ENCODE measurements at places on chromosomes 13 and 19. TPM values are rescaled to one million over a fixed set of nuclear protein-coding genes. Genes with fewer than 3 reads are reported as not detected.

DNA sequence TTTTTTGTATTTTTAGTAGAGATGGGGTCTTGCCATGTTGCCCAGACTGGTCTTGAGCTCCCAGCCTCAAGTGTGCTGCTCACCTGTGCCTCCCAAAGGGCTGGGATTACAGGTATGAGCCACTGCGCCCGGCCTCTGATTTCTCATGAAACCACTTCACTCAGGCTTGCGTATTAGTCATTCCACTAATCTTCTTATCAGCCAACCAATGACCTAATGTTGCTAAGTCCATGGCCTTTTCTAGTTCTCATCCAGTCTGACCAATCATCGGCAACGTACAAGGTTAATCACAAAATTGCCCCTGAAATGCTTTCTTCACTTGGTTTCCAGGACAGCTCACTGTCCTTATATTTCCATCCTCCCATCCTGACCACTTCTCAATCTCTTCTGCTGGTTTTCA, 605.3 kb upstream of the SLC10A2 start:
- DNase-seq: no peak

Gene STK11
- total RNA-seq: 98.9 TPM

Gene ZNF497
- 2.4 TPM for total RNA-seq

Gene IGSF23
- total RNA-seq: not detected

DNA sequence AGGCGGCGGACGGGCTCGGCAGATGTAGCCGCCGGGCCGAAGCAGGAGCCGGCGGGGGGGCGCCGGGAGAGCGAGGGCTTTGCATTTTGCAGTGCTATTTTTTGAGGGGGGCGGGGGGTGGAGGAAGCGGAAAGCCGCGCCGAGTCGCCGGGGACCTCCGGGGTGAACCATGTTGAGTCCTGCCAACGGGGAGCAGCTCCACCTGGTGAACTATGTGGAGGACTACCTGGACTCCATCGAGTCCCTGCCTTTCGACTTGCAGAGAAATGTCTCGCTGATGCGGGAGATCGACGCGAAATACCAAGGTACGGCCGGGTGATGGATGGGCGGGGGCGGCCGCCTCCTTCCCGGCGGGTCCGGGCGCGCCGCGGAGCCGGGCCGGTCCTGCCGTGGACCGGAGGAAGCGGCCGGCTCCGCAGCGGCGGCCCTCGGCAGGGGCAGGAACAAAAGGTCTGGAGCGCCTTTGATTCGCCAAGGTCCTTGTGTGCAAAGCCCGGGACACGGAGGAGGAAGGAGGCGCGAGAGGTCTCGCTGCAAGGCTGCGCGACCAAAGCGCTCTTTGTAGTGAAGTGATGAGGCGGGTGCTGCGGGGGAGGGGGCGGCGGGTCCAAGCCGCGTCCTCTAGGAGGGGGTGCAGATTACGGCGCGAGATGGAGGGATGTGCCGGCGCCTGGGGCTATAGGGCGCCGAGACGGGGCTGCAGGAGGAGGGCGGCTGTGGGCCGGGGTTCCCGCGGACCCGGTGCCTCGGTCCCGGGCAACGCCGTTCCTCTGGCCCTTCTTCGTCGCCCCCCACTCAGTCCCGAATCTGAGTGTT, 689 bp downstream of the ING1 start:
- DNase-seq: peak; percentile 28

Gene CYP2F1
- total RNA-seq: not detected

Gene OR7D2
- total RNA-seq: not detected

DNA sequence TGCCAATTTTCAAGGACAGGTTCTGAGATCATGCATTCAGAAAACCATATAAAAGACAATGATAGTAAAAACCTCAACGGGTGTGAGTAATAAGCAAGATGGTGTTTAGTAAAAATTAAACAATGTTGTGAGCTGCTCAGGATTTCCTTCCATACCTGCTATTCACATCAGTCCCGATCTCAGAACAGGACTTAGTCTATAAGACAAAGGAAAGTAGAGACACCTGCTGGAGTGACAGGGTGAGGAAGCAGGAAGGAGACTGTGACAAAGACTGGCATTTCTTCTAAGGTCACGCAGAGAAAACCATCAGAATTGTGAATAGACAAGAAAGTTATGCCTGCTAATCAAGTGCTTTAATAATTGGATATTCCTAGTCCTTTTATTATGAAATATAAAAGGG, 648.0 kb downstream of the DACH1 start:
- DNase-seq: no peak

Gene ELSPBP1
- not detected for total RNA-seq

DNA sequence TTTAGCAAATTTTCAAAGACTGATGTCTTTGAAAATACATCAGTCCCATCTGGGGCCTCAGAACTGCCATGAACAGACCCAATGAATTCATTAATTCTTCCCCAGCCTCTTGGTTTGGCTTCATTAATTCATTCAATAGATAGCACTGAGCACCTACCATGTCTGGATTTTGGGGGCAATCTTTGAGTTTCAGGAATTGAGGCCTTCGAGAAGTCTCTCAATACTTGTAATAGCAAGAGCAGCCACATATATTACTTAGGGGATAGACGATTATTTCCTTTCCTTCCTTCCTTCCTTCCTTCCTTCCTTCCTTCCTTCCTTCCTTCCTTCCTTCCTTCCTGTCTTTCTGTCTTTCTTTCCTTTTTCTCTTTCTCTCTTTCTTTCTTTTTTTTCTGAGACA, 64.8 kb downstream of the ALOX5AP start:
- DNase-seq: no peak

GRCh38 chr19:50708179-50708879, 11.3 kb downstream of the SHANK1 start:
- no peak for DNase-seq

Gene ZNF793
- 0.41 TPM for total RNA-seq

Gene MATK
- 0.78 TPM for total RNA-seq

DNA sequence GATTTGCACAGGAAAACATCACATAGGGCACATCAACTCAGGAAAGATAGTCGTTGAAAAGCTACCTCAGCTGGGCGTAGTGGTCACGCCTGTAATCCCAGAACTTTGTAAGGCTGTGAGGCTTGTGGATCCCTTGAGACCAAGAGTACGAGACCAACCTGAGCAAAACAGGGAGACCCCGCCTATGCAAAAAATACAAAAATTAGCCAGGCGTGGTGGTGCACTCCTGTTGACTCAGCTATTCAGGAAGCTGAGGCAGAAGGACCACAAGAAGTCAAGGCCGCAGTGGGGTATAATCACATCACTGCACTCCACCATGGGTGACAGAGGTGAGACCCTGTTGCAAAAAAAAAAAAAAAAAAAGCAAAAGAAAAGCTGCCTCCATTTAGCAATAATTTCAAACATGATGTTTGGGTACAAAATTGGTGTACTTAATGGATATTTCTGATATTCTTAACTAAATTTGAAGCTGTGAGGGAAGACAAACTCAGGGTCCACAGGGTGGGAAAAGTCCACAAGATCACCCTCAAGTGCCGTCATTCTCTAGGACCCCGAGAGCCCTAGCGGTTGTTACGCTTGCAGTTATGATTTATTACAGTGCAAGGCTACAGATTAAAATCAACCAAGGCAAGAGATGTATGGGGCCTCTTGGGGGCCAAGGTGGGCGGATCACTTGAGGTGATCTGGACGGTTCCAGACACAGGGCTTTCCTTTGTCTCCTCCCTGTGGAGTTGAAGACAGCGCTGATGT, 42.5 kb upstream of the LDLR start:
- DNase-seq: no peak

GRCh38 chr13:65679240-65679639, 1550.9 kb downstream of the PCDH9 start:
- DNase-seq: no peak

DNA sequence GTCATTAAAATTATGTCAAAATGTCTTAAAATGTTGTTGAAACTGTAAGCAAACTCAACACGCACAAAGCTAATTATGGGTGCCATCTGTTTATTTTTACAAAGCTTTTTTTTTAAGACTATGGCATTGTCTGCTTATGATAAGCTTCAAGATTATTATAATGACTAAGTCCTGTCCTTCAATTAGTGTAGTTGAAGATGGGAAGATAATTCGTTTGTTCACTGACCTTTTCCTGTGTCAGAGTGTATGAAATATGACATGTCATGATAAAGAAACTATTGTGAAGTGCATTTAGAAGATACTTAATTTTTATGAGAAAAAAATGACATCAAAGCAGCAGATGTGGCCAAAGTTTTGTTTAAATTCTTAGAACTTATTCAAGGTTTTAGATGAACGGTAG, 211.3 kb downstream of the PCCA start:
- DNase-seq: no peak

DNA sequence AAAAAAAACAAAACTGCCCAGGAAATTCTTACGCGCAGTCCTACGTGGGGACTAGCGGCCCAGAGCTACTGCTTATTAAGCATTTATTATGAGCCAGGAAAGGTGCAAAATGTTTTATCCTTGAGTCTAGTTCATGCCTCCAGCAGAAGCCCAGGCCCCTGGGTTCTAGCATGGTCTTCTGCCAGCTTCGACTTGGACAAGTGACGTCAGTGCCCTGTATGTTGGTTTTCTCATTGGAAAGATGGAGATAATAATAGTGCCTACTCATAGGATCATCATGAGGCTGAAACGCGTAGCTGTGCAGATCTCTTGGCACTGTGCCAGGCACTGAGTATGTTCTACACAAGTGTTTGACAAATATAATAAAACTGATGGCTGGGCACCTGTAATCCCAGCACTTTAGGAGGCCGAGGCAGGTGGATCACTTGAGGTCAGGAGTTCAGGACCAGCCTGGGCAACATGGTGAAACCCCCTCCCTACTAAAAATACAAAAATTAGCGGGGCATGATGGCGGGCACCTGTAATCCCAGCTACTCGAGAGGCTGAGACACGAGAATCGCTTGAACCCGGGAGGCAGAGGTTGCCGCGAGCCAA, 12.4 kb upstream of the SULT2B1 start:
- peak; percentile 59 for DNase-seq

Gene S1PR2
- 1.7 TPM for total RNA-seq

Gene SPACA7
- total RNA-seq: not detected

DNA sequence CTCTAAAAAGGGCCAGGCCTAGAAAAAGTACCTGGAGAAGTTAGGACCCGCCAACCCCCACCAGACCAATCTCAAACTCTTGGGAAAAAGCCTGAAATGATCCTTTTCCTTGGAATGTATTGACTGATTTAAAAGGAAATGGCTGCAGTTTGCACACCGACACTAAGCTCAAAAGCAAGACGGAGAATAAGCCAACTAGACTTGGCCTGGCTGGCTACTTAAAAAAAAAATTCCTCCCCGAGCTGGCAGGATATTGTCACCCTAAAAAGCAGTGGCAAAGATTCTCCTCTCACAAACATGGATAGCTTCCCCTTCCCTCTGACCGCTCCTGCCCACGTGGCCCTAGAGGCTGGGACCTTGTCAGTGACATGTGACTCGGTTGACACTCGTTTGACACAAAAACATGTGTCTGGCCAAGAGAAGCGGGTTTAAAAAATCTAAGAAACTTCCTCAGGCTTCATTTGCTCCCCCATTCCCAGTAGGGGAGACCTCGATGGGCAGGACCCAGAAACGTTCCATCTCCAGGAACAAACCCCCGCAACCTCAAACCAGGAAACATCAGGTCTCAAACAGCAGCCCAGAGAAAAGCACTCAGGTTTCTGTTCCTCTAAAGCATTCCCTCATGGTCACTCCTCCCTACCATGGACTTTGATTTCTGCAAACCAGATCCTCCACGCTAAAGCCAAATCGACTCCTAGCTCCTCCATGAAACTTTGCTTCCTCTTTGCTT, 1.3 kb downstream of the RFX1 start:
- no peak for DNase-seq

DNA sequence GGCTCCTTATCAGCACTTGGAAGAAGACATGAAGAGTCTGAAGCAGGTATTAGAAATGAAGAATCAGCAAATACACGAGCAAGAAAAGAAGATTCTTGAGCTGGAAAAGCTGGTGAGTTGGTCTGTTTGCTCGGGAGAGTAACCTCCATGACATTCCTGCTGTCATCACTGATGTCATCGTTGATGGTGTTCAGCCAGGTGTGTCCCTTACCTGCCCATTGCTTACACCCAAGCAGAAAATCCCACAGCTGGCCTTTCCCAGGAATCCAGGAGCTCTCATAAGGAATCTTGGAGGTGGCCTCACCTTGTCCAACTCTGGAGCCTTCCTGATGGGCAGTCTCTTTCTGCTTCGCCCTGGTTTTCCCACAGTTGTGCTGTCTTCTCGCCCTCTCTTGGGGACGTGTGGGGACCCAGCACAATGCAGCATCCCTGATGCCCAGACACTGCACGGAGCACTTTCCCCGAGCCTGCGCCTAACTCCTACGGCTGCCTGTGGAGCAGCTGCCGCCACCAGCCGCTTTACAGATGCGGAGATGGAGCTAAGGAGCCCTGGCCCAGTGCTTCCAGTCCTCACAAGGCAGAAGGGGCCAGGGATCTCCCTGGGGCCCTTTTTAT, 97.0 kb downstream of the SLC7A1 start:
- DNase-seq: no peak

Gene GGN
- total RNA-seq: 0.19 TPM
